Testis (tissue), 5 donors: ENCODE measurements at places on chromosomes 2 and 18. TPM values are rescaled to one million over a fixed set of nuclear protein-coding genes. Genes with fewer than 3 reads are reported as not detected.

ZNF892 gene
- total RNA-seq, result 12.3 TPM

PRADC1 gene
- 29.2 TPM for total RNA-seq

TTN gene
- 30.8 TPM for total RNA-seq

- no peak for DNase-seq
Observed at GRCh38 chr2:228875152-228875900, 395.8 kb downstream of the PID1 start.

GRCh38 chr2:12010779-12011178, 264.3 kb downstream of the LPIN1 start:
- DNase-seq, result no peak

GRCh38 chr18:66078925-66079800, 328.4 kb downstream of the CDH7 start:
- DNase-seq, result no peak

DNA sequence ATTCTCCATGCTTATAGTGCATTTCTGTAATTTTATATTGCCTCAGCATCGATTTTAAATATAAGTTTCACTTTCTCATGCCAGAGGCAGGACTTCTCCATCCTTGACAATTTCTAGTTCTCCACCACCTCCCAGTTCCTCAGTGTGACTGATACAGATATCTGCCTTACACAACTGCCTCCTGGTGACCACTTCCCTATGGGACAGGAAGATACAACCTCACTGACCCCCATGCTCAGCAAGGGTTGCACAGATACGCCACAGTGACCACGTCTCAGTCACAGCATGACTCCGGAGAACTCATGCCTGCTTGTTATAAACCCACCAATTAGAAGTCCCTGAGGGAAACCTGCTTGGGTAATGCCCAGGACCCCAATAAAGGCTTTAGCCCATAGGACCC, 284.0 kb upstream of the MC4R start:
- DNase-seq, result no peak

GRCh38 chr2:55986700-55987440, 63.3 kb upstream of the EFEMP1 start:
- no peak for DNase-seq

GRCh38 chr18:68847219-68847837, 49.4 kb downstream of the CCDC102B start:
- DNase-seq, result no peak

GRCh38 chr2:228548230-228548629, 366.7 kb upstream of the SPHKAP start:
- no peak for DNase-seq

- no peak for DNase-seq
Observed at GRCh38 chr2:36445185-36445866, 89.7 kb downstream of the CRIM1 start.
